ENCODE measurements at places on chromosomes 2 and 18. TPM values are rescaled to one million over a fixed set of nuclear protein-coding genes. Genes with fewer than 3 reads are reported as not detected.

Gene LINC00305
- not detected for total RNA-seq

Gene CTNNA2
- not detected for total RNA-seq

Gene TMEM198
- total RNA-seq, result not detected

Gene SLC19A3
- 0.09 TPM for total RNA-seq

Gene STON1
- total RNA-seq, result 11.3 TPM

Gene C2orf69
- total RNA-seq, result 10.2 TPM

Gene C18orf54
- total RNA-seq, result 4.7 TPM

Gene RAX
- total RNA-seq, result not detected

Gene PUM2
- total RNA-seq, result 43.4 TPM

Gene PSMA8
- total RNA-seq, result not detected

Gene STARD6
- not detected for total RNA-seq

Gene SULT1C2
- total RNA-seq, result not detected

Gene ANKRD29
- total RNA-seq, result 0.85 TPM

Gene KIF3C
- total RNA-seq, result 17.9 TPM

Gene GPR75
- total RNA-seq, result 1.3 TPM

Gene BCL11A
- total RNA-seq, result 0.36 TPM

Gene SDC1
- 0.47 TPM for total RNA-seq

Gene SLC5A7
- total RNA-seq, result not detected

Gene INPP4A
- 26.4 TPM for total RNA-seq

Gene GNAL
- 0.47 TPM for total RNA-seq

Gene RBBP8
- 12.1 TPM for total RNA-seq

Gene PER2
- 2.6 TPM for total RNA-seq

Gene SPATA3
- total RNA-seq, result not detected

Gene GALNT14
- not detected for total RNA-seq

Gene TNFRSF11A
- 3.1 TPM for total RNA-seq

Gene ESPNL
- not detected for total RNA-seq

Gene PLGLB2
- 1.3 TPM for total RNA-seq

Gene PTPN4
- 39.3 TPM for total RNA-seq

Gene OR6B2
- not detected for total RNA-seq

Gene ANKRD30B
- total RNA-seq, result not detected

Gene FTCDNL1
- total RNA-seq, result 1.4 TPM

Gene ZNF521
- total RNA-seq, result 78.2 TPM

Gene ABI2
- total RNA-seq, result 40.0 TPM

Gene G6PC2
- total RNA-seq, result not detected

Gene CKAP2L
- total RNA-seq, result 3.0 TPM

Gene ZNF396
- total RNA-seq, result 0.56 TPM

Gene CPLX4
- total RNA-seq, result not detected

Gene CCBE1
- 1.5 TPM for total RNA-seq

Gene DOK1
- 24.3 TPM for total RNA-seq

Gene IRS1
- under 0.01 TPM for total RNA-seq

Gene SERPINB2
- total RNA-seq, result 30.7 TPM

Gene CD207
- total RNA-seq, result under 0.01 TPM
